ENCODE measurements at places on chromosomes 3 and 15.

GRCh38 chr3:177471733-177472480 lies 274.6 kb upstream of the TBL1XR1 start:
- no peak for DNase-seq

- DNase-seq = no peak
These were observed 398.9 kb upstream of the TPRG1 start for GRCh38 chr3:188772886-188773285.

DNA sequence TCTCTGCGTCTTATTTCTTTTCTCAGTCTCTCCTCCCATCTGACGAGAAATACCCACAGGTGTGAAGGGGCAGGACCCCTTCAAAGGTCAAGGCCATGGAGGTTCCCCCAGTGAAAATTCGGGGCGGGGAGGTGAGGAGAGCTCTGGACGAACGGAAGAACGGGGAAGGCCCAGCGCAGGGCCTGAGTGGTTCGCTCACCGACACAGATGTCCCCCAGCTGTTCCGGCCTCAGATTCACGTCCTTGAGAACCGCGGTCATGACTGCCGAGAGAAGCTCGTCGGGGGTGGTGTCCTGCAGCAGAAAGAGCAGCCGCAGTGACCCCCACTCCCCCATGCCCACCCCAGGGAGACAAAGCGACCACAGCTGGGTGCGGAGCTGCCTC lies 542 bp downstream of the ACAA1 start:
- peak; percentile 30 for DNase-seq

DNA sequence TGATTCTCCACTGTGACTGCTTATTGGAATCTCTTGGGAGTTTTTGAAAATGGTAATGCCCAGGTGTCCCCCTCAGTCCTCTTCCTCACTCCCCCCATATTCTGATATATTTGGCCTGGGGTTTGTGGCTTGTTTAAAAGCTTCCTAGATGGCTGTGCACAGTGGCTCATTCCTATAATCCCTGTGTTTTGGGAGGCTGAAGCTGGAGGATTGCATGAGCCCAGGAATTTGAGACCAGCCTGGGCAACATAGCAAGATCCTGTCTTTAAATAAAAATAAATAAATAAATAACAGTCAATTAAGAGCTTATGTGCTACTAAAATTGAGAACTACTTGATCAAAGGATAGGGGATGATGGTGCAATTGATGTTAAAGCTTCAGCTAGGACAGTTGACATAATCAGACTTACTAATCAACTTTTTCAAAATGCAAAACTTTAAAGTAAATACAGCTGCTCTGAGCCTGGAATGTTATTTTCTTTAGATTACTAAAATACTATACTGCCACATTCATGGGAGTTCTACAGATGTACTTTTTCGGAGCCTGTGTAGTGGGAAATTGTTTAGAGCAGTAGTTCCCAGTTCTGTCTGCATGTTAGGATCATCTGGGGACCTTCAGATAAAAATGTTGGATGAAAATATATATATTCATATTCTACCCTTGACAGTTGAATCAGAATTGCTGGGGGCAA lies 33.4 kb downstream of the ARIH1 start:
- no peak for DNase-seq

DNA sequence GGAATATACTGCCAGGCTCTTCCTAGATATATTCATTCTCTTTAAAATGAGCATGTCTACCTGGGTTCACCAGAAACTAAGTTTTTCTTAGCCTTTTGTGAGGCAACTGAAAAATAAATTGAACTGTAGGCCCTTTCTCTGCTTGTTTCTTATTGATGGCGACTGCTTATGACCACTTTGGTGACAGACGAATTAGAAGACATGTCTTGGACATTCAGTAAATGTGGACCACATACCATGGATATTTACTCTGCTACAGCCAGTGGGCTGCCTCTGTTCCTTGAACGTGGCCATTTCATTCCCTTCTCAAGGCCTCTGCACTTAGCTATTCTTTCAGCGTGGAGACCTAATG lies 603 bp upstream of the SELENOK start:
- DNase-seq = no peak

DNA sequence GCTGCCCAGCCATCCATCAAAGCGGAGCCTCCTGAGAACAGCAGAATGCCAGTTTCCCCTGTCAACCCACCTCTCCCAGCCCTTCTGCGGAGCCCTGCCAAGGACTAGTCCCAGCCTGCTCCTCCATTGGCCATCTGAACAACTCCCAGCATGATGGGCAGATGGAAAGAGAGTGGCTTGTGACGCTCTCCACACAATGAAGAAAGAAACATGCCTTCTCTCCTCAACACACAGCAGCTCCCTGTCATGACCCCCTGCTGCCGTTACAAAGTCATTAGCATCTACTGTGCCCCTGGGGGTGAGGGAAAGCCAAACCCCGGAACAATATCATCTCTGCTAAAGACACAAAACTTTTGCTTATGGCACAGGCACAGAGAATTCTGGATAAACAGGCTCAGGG lies 33.6 kb downstream of the MECOM start:
- no peak for DNase-seq

DNA sequence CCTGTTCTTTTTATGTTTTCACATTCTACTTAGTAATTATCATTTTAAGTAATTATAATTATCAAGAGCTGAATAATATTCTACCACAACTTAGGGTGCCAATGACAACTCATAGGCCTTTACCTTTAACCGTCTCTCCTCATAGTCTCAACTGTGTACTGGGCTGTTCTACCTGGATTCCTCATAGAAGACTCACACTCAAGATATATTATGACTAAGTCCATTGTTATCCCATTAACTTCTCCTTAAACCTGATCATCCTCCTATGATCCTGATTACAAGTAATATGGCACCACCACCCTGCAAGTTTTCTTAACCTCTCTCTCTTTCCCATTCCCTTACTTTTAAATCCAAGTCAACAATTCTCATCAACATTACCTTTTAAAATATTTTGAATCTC lies 285.9 kb upstream of the VEPH1 start:
- DNase-seq = no peak

DNA sequence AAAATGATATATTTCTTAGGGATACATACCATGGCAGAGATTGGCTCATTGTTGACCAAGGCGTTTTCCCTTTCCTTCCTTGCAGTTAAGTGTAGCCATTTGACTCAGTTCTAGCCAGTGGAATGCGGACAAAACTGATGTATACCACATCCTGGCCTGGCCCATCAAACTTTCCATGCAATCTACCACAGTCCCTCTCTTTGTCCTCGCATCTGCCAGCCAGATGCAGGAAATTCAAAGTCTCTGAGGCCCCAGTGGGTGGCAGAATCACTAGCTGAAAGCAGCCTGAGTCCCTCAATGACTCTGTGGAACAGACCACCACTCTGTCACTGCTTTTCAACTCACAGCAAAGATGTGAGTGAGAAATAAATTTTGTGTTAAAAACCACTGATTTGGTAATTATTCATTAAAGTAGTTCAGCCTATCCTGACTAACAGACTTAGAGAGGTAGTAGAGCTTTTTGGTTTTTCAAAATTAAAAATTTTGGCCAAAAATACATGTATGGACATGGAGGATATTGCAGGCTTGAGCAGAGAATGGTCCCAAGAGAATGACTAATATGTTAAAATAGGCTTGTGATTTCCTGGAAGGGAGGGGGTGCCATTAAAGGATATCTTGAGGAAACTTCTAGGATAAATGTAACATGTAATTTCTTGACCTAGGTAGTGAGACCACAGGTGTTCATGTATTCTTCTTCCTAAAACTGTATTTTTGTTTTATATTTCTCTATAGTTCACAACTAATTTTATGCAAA lies 10.9 kb downstream of the LRRFIP2 start:
- peak; percentile 23 for DNase-seq

GRCh38 chr3:21290557-21290956 lies 460.5 kb downstream of the ZNF385D start:
- no peak for DNase-seq

GRCh38 chr15:51647128-51647562 lies 24.6 kb upstream of the DMXL2 start:
- DNase-seq = no peak

DNA sequence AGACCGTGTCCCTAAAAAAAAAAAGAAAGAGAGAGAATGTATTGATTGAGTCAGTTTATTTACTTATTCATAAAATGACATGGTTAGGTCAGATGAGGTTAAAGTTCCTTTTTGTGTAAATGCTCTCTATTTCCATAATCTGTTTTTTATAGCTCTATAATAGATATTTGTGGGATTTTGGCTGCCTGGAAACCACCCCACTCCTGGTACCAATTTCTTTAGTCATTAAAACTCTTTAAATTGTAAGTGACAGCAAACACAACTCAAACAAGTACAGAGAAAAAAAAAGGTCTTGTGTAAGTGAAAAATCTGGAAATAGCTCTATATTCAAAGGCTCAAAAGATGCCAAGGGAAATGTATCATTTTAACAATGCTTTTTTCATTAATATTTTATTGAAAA lies 11.0 kb upstream of the PPP4R2 start:
- DNase-seq = no peak

GRCh38 chr3:24538891-24539290 lies 44.2 kb upstream of the THRB start:
- DNase-seq = no peak

DNA sequence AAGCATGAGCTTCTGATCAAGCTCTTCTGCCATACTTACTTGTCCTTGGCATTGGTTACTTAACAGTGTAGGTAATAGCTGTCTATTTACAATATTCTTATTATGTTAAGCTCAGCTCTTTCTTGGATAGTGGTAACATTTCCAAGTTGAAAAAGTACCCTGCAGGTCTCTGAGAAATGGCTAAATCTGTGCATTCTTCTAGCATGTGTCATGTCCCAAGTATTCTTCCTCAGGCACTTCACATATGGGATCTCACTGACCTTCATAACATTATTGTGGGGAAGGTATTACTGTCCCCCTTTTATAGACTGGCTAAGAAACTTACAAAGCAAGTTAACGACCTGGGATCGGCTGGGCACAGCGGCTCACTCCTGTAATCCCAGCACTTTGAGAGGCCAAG lies 236.1 kb downstream of the RORA start:
- no peak for DNase-seq

DNA sequence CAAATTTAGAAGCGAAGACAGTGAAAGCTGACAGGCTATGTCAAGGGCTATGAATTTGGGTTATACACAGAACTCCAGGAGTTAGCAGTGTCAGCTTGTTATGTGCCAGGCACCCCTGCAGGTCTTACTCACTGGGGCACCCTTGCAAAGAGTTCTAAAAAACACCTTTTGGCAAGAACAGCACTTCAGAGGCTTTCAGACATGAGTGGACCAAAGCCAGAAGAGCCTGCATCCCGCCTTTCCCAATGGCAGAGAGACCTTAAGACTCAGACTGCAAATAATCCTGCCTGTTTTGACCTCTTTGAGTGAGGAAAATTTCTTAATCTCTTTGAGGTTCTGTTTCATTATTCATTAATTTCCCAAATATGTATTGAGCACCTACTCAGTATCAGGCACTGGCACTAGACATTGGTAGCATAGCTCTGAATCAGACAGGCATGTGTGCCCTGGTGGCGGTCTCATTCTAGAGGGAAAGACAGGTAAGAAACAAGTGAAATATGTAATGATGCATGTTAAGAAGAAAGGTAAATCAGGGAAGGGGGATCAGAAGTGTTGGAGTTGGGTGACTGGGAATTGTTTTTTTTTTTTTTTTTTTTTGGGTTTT lies 280.0 kb downstream of the KBTBD8 start:
- no peak for DNase-seq

DNA sequence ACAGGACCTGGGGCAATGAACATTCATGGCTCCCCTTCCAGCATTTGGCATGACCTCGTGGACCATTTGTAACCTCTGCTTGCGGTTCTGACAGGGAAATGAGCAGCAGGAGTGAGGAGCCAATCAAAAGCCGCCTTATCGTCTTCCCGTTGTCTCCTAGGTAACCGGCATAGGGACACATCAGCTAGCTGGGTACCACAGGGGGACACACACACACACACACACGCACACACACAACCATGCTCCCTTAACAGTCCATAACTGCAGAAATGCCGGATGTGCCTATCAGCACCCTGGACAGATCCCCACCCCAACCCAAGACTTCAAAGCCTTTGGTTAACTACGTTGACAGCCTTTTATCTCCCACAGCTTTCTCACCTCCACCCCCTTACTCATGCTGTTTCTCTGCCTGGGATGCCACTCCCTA lies 53.4 kb upstream of the CCDC174 start:
- DNase-seq = peak; percentile 56

DNA sequence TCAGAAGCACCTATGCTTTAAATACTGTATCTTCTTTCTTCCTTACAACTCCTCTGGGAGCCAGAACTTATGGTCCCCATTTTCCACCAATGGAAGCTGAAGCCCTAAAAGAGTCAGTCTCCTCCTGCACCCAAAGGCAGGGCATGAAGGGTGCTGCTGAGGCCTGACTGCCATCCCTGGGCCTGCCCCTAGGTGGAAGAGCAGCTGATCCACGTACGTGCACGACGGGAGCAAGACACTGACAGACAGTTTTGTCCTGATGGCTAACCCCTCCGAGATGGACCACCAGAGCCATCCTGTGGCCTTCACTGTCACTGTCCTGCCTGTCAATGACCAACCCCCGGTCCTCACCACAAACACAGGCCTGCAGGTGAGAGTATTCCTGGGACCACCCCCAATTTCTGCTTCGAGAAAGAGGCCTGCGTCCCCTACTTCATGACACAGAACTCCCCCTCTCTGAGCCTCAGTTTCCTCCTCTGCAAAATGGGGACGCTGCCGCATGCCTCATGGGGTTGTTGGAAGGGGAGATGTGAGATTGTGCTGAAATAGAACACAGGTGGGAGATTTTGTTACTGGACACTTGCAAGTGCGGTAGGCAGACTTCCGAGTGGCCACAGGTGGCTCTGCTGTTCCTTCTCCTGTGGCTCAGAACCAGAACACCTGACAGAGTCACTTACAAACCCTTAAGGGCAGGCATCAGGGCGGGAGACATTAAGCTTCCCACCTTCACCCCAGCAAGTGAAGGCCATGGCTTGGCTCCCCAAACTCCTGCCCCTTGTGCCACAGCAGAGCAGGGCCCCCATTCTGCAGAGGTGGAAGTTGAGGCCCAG lies 175.4 kb downstream of the TBC1D2B start:
- no peak for DNase-seq

- DNase-seq = no peak
These were observed 357.4 kb downstream of the SHQ1 start for GRCh38 chr3:72490688-72491435.

GRCh38 chr3:26799679-26800317 lies 177.2 kb downstream of the LRRC3B start:
- no peak for DNase-seq

DNA sequence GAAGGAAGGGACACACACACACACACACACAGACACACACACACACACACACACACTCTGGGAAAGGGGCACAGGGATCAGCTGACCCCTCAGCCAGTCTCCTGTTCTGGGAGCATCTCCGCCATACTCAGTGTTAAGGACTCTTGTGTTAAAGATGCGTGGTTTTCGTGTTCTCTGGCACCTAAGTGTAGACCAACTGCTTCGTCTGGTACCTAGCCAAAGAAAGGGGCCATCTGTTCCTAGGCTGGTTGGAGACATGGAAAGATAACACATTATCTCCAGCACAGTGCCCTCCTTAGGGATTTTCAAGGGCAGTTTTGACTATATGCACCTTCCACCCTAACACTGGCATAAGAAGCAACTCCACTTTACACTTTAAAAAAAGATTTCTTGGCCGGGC lies 65.1 kb downstream of the EPHB1 start:
- DNase-seq = no peak

GRCh38 chr3:139519998-139520737 lies 19.4 kb downstream of the RBP1 start:
- peak; percentile 37 for DNase-seq

All from stimulated activated CD4-positive, alpha-beta T cell treated with anti-CD3 and anti-CD28 coated beads, Interleukin-2, amount 100 ng/mL, for 24 hours (primary cell).